ENCODE measurements at places on chromosomes 6 and 20.
A peak's percentile ranks its signal among the peaks of the same experiment; 100 is the strongest.

DNA sequence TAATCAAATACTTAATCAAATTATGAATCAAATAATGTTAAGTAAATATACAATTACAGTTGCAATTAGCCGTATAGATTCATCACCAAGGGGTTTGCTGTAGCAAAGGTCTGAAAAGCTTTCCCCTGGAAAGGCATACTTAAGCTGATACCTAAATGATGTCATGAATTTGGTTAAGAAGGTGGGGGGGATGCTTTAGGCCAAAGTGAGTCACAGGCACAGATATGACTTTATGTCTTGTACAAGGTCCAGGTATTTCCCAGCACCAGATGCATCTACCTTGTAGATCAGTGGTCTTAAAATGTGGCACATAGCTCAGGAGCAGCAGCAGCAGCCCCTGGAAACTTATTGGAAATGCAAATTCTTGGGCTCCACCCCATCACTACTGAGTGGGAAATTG, 557.3 kb upstream of the CDH4 start:
- no peak for DNase-seq

DNA sequence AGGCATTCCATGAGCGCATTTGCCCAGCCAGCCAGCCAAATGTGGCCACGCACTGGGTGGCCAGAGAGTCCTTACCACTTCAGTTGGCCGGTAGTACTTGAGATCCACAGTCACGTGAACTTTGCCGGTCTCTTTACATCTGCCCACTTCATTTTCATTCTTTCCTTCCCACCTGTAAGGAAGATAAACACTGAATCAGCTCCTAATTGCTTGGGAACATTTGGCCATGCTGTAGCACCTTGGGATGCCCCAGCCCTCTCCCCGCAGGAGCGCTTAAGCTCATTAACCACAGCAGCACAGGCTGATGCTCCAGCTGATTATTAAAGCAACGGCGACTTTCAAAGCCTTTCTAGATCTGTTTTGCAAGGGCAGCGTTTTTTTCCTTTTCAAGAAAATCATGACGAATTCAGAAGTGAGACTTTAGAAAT, 116.6 kb downstream of the FOXC1 start:
- no peak for DNase-seq

GRCh38 chr6:10528158-10528981, 7.2 kb downstream of the GCNT2 start:
- DNase-seq, result peak; percentile 26

- peak; percentile 95 for DNase-seq
Observed at GRCh38 chr20:39048000-39048696, 86.0 kb downstream of the DHX35 start.

GRCh38 chr20:9126527-9126926, 57.6 kb downstream of the PLCB4 start:
- no peak for DNase-seq

DNA sequence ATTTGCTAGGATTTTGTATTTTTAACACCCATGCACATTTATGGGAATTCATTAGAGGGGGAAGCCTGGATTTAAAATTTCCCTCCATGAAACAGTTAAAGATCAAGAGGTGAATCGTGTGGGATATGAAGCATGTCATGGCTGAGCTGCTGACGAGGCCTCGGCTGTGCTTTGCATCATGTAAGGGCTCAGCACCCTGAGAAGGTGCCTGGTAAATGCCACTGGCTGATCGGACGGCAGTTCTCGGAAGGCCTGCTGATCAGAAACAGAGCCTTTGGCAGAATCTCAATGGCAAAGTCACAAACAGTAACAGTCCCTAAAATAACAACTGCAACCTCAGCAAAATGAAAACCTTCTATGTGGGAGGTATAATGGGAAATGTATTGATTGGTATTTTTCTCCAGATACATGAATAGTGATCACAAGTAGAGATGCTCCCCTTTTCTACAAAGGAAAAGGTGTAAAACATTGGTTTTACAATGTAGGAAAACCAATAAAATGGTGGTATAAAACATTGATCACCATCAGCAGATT, 53.0 kb upstream of the FUCA2 start:
- DNase-seq, result no peak

DNA sequence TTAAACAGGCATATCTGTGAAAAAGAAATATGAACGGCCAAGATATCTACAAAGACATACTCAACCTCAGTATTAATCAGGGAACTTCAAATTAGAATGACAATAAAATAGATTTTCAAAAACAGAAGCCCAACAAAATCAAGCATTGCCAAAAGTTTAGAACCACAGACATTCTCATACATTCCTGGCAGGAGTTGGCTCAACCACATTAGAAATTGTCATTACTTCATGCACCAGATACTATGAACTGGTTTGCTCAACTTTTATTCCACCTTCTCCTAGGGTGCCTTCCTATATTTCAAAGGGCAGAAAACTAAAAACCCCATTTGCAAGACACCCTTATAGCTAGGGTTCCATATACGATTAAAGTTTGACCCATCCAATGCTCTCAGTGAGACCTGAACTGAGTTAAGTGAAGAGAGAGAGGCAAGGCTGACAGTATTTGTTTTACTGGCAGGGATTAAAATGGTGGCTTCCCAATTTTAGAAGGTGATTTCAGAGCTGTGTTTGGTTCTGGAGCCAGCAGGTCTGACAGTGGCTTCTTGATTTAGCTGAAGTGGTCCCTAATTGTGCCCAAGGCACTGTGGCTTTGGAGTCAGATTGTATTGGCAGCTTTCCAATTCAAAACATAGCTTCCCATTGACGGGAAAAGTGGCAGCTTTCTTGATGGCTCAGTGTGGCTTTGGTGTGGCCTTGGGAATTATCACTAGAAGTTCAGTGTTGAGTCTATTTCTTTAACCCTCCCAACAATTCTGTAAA, 77.1 kb upstream of the CDYL start:
- no peak for DNase-seq

GRCh38 chr20:4082406-4083097, 67.2 kb upstream of the RNF24 start:
- no peak for DNase-seq

GRCh38 chr6:99559057-99559456, 9.4 kb downstream of the CCNC start:
- DNase-seq, result no peak

- no peak for DNase-seq
Observed at GRCh38 chr6:161104966-161105365, 113.4 kb downstream of the MAP3K4 start.

DNA sequence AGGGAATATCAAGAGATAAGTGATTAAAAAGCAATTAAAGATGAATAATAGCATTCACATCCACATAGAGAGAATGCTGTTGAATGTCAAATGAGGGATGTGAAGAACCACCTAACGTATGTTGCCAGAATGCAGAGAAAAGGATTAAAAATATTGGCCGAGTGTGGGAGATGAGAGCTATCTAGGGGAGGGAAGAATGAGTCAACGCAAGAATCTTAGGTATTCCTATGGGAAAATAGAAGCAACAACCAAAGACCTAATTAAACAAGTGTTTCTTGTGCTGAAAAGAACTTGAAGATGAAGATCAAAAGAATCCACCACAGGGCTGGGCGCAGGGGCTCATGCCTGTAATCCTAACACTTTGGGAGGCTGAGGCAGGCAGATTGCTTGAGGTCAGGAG, 12.2 kb upstream of the RSPH3 start:
- no peak for DNase-seq

DNA sequence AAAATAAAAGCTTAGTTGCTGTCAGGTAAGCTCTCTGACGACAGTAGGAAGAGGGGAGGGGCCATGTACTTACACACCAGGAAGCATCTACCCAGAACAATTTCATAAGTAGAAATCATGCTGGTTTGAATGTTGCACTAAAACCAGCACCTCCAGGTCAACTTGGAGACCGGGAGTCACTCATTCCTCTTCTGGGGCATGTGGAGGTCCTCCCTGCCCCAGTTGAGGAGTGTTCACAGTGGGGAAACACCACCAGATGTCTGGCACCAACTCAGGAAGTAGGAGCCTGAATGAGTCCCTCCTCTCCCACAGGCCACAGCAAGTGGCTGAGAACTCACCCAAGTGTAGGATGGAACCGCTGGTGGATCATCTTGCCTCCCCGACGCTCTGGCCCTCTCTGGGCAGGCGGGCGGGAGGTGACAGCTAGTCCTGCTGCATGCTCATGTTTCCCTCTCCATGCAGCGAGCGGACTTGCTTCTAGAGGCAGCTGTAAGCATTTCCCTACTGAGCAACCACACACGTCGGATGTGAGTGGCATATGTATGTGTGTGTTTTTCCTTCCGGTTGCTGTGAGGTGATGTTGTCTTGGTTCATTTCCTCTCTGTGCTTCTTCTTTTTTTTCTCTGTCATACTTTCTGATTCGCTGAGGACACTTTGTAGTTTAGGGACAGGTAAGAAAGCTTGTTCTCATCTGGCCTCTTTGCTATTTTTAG, 149.5 kb upstream of the NEDD9 start:
- DNase-seq, result no peak

DNA sequence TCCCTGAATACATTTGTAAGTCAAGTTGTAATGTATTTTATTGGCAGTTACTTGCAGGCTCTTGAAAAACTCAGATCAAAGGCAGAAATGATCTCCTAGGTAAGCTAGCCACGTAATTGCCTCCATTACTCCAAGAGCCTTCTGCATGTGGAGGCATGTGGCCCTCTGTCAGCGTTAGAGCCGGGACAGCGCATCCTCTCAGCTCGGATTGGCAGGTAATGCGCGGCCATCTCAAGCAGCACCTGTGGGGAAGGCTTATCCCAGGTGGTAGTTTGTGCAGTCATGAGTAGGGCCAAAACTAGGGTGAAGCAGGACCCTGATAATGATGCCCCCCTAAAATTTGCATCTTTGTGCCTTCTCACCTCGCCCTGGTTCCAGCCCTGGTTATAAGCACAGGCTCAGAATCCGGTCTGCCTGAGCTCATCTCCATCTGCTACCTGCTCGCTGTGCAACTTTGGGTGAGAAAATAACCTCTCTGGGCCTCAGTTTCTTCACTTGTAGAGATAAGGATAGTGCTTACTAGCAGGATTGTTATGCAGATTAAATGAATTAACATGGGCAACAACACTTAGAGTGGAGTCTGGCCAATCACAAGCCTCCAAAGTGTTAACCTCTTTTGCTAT, 157.5 kb upstream of the PMEPA1 start:
- no peak for DNase-seq

DNA sequence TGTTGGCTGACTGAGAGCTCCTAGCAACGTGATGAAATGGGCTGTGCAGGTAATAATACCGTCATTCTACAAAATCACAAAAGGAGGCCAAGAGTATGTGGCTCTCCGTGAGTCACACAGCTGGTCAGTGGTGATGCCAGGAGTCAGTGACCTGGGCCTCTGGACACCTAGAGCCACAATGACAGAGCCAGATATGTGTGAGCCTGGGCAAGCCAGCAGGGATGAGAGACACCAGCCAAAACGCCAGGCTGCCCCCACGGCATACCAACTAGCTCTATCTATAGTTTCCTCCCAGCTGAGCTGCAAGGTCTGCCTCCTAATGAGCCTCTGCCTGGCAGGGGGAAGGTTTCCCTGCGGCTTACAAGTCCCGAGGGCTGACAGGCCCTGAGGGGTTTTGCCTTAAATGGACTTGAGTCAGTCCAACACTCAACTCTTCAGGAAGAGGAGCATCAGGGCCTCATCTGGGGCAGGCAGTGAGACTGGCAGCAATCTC, 70.0 kb downstream of the CPNE5 start:
- peak; percentile 42 for DNase-seq

DNA sequence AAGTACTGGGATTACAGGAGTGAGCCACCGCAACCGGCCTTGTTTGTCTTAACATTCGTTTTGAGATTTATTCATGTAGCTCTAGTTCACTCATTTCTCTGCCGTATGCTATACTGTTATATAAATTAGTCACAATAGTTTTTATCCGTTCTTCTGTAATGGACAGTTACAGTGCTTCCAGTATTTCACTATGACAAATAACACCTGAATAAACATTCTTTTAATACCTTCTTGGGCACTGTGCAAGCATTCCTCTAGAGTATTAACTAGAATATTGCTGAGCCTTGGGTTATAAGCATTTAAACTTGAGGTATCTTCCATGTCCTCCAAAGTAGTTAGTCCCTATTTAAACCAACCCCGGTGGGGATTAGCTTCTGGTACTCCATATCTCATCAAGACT, 45.6 kb downstream of the STK38 start:
- no peak for DNase-seq

- no peak for DNase-seq
Observed at GRCh38 chr6:130787726-130788500, 39.3 kb upstream of the SMLR1 start.

DNA sequence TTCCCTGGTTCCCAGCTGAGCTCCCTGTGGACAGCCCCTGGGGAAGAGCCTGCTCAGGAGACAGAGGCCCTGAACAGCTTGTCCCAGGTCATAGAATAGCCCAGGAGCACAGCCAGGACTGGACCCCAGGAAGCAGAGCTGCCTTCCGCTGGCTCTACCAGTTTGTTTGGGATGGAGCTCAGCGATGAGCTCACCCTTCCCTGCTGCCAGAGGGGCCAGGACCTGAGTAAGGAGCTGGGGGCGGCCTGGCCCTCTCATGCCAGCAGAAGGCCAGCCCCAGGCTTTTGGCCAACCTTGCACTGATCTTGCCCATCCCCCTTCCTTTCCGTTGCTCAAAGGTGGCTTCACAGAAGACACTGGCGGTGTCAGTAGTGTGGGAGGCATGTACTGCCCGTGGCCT, 17.5 kb downstream of the MMP24OS start:
- no peak for DNase-seq

- DNase-seq, result no peak
Observed at GRCh38 chr20:22821796-22822195, 213.3 kb upstream of the SSTR4 start.

DNA sequence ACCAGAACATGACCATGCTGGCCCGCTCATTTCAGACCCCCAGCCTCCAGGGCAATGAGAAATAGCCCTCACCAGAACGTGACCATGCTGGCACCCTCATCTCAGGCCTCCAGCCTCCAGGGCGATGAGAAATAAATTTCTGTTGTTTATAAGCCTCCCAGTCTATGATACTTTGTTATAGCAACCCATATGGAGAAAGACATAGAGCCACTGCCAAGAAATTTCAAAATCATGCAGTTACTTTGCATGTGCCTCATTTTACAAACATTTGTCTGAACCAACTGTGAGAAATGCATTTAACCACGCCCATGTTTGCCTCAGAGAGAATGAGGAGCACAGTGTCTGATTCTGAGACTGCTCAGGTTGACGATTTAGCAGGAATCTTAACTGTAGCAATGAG, 15.5 kb downstream of the CYP39A1 start:
- DNase-seq, result no peak

- DNase-seq, result no peak
Observed at GRCh38 chr6:42572523-42572922, 8.7 kb downstream of the UBR2 start.
